GM10248 (cell line): ENCODE measurements at places on chromosomes 12 and 14.

DNA sequence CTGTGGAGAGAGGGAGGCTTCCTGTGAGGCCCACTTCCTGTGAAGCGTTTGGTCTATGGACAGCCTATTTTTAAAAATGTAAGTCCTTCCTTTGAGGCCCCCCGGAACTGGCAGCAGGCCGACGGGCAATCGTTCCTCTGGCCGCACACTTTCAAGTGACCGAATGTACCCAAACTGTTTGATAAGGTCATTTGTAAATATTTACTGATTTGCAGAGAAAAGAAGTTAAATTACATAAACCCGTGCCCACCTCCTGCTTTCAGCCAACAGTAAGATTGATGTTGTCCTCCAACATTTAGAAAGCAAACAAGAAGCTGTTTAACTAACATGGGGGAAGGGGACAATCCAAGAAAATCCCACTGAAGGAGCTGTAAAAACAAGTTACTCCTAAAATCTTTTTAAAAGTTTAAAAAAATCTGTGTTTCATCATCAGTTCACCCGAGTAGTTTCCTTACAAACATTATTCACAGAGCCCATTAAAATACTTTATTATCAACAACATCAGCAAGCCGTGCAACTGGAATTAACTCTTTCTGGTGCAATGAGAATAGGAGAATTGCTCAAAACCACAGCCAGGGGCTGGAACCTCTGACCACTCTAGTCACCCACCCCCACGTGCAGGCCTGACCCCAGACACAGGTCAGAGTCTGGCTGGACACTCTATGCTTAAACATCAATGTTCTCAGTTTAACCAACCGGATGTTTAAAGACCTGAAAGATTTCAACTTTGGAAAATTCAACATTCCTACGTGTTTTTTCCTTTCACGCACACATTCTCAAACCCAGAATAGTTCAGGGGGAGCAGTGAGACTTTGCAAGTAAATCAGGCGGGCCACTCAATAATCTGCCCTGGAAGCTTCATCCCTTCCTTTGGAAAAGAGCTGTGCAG is 65.3 kb downstream of the FOXN3 start:
- peak; percentile 53 for DNase-seq

DNA sequence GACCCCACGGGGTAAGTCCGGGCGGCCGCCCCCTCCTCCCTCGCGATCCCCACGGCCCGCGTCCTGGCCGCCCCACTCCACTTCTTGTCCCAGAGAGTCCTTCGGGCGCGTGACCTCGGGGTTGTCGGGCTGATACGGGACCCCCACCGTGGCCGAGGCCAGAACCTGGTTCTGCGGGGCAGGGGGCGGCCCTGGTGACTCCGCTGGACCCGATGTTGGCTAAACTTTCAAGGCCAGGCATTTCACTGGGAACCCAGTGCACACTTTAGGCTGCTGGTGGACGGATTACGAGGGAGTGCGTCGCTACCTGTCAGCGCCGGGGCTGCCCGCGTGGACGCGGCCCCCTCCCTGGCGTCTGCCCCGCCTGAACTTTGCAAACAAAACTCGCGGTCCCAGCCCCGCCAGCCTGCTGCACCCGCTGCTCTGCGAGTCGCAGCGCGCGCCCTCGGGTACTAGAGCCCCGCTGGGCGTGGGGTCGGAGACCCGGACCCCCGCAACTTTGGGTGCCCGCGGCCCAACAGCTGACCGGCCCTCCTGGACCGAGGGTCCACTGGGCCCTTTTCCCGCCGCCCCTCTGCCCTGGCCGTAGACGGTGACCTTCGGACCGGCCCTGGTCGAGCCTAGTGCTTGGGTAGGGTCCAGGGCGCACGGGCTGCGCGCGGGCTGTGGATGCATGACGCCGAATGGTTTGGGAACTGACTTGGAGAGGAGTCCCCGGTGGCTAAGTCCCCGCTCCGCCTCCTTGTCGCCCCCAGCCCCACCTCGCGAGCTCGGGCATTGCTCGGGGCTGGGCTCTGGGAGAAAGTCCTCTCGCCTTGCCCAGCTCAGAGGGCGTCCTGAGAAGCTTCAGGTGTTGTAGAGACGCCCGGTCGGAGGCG is 624 bp downstream of the RIN3 start:
- DNase-seq, result peak; percentile 51

DNA sequence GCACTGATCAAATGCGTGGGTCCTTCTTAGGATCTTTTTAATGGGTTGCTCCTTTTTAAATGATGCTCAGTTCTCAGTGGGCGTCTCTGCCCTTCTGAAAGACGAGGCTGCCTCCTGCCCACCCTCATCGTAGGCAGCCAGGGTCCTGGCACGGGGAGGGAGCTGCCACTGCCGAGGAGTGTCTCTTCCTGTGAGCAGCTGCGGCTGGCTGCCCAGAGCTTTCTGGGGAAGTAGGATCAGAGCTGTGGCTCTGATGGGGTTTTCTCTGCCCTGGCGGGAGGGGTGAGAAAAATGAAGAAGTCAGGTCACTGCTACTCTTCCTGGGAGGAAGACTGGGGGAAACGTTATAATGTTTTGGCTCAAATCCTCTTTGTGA is 31.1 kb upstream of the BEGAIN start:
- DNase-seq, result no peak

DNA sequence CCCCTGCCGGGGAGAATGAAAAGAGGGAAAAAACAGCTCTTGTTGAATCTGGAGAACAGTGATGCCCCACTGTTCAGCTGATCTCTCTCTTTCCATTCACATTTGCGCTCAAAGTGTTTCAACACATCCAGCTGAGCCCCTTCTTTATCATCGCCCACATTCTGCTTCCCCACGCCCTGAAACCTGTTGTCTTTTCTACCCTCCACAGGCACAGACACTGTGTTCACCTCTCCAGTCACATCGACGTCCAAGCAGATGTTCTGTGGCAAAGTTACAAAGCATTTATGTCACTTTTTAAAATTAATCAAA is 338.7 kb downstream of the EGLN3 start:
- DNase-seq, result no peak

GRCh38 chr12:88630561-88630960 is 50.3 kb upstream of the KITLG start:
- no peak for DNase-seq

- DNase-seq, result peak; percentile 9
Observed at GRCh38 chr12:19894050-19894449, 454.8 kb downstream of the AEBP2 start.

GRCh38 chr12:8819666-8819980 is 2.8 kb upstream of the A2ML1 start:
- DNase-seq, result no peak

DNA sequence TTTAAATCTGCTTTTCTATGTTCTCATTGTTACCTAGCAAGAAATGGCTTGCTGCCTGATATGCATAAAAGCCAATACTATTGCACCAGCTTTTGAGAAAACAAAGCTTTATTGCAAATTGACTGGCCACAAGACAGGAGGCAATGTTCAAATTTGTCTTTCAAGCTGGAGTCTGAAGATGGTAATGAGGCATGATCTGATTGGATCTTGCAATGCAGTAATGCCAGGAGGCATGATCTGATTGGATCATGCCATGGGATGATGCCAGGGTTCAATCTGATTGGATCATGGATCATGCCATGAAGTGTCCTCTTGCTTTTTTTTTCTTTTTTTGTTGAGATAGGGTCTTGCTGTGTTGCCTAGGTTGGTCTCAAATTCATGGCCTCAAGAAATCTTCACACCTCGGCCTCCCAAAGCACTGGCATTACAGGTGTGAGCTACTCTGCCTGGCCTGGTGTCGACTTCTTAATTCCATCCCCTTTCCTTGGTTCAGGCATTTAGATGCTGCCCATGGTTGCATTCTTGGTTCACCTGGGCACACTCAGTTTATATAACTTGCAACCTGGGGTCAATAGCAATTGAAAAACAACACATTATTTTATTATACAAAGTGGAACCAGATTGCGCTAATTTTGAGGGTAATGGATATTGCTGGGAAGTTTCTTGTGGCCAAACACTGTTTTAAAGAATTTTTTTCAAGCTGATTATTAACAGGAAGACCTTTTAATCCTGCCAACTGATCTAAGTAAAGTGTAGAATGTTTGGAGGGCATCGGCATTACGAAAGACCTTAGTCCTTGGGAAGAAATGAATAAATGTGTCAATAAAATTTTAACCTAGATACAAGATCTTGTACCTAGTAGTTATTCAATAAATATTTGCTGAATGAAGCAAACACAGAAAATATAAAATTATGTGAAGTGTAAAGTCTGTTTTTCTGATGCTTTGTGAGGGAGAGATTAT is 38.8 kb downstream of the HSD17B6 start:
- no peak for DNase-seq

DNA sequence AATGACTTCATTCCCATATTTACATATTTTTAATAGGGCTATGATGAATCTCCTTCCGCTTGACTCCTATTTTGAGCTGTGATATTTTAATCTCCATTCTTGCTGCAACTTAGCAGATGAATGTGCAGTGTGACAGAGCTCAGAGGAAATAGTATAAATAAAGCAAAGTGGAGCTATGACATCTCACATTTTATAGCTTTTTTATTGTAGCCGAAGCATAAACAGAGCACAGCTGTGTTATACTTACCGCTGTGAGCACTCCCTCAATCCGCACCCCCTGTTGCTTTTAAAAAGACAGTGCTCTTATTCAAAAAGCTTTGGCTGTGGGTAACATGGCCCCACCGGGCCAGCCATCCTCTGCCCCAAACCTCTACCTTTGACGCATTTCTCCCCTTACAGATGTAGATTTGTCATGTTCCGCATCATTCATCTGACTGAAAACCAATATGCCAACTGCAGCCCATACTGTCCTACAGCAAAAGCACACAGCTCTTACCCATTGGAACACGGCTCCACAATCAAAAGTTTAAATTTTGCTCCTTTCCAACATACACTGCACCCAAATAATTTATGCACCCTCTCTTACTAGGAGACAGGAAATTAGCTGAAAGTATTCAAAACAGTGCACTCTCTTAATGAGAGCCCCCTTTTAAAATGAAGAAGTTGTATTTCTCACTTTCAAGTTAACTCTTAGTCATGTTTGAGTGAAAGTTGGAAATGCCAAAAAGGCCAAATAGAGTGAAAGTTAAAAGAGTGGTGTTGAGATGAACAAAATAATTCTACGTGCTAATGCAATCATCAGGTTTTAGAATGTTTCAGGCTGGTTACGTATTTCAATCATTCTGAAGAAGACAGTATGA is 429.3 kb upstream of the SOX5 start:
- DNase-seq, result no peak

DNA sequence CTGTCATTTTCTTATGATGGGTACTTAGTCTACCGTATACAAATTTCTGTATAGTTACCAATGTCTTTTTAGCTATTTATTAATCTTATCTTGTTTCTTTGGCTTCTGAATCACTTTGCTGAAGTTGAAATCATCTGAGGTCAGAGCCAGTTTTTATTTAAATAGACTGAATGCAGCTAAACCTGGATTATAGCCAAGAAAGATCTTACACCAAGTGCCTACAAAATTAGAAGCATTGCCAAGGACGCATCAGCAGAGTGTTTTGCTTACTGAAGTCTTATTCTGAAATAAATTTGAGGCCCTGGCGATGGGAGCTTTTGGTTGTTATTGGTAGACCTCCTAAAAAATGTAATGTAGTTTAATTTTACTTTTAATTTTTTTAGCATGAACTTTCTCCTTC is 128.2 kb downstream of the RGS6 start:
- no peak for DNase-seq

DNA sequence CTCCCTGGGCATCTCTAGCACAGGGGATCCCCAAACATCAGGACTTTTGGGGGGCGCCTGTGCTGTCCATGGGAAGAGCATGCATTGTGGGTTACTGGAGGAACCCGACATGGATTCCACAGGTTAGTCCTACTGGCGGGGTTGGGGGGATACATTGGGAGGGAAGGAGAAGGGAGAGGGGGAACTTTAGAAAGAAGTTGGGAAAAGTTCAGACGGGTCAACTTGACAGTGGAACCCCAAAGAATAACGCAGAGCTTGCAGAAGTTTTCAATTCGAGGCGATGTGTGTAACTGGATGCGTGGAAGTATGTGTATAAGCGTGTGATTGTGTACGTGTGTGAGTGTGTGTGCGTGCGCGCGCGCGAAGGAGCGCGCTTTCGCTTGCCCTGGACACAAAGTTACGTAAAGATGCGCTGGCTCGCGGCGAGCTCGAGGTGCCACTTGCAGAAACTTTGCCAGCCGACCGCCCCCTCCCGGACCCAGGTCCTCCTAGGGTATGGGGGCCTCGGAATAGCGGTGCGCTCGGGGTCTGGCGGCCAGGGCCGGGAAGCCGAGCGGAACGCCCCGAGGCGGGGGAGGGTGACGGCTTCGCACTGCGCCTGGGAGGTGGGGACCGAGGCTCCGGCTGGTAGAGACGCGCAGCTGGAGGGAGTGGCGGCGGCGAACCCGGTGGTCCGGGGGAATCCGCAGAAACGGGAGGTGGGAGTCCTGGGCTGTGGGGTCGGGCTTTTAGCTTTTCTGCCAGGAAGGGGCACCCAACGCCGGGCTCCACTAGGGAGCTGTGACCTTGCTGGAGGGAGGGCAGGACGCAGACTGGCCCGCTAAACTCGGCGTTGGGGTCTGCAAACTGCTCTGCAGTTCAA is 669 bp downstream of the RFX4 start:
- DNase-seq, result no peak

DNA sequence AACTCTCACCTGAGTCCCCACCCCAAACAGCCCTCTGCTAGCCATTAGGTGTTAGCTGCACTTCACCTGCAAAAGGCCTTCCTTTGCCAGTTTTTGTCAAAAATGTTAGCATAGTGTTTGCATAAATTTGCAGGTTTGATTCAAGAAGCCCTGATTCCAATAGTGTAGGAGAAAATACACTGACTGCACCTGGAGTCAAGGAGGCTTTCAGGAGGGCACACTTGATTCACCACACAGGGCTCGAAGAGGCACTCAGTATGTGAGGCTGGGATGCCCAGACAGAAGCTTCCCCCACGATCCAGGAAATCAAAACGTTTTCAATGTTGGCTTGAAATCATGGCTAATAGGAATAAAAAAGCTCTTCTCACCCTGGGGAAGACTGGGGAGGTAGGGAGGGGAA is 40.5 kb upstream of the DDX11 start:
- DNase-seq, result no peak

DNA sequence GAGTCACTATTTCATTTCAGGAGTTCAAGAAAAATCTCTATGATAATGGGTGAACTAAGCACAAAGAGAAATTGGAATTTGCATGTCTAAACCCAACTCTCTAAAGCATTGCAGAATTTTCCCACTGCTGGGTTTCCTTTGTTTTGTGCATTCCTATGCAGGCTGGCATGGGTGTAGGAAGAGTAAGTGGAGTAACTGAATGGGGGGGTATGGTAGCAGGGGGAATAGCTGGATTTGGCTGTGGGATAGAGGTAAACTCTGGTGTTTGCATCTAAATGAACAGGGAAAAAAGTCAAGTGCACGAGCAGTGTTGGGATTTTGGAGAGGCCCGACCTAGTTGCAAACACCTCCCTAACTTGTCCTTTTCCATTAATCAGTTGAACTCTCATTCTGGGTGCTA is 159.1 kb downstream of the ANO4 start:
- DNase-seq, result no peak

GRCh38 chr14:24597403-24597802 is 12.1 kb downstream of the GZMH start:
- no peak for DNase-seq

- no peak for DNase-seq
Observed at GRCh38 chr12:67474934-67475620, 173.5 kb upstream of the DYRK2 start.

DNA sequence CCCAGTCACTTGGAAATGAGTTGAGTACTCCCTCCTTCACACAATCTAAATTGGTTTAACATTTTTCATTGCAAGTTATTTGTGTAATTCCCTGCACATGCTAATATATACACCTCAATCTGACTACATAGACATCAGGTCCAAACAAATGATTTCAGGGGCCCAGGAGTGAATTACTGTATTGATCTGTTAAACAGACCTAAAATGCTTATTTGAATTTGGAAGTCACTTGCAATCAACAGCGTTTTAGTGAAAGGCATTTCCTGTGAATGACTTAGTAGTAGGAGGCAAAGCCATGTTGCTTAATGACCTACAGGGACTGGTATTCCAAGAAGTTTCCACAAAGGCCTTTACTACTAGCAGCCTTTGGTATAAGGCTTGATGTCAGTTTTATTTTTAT is 22.6 kb upstream of the SLC15A5 start:
- no peak for DNase-seq
